ENCODE measurements at places on chromosomes 3 and 15.

DNA sequence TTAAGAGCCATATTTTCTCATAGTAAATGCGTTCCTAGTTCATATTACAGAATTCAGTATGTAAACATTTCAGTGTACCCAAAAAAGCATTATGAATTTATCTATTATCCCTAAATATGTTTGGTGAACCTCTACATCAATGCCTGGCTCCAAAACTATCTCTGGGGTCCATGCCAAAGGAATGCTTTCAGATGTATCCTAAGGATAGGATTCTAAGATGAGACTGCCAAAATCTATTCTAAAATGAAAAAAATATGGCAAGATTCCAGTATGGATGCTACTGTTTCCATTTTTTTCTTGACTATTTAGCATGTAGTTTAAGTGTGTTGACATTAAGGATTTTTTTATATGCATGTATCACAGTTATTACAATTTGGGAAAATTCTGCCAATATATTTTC lies 18.8 kb downstream of the EIF5A2 start:
- no peak for DNase-seq

- no peak for DNase-seq
These were observed 69.1 kb downstream of the CHCHD6 start for GRCh38 chr3:126773167-126773566.

DNA sequence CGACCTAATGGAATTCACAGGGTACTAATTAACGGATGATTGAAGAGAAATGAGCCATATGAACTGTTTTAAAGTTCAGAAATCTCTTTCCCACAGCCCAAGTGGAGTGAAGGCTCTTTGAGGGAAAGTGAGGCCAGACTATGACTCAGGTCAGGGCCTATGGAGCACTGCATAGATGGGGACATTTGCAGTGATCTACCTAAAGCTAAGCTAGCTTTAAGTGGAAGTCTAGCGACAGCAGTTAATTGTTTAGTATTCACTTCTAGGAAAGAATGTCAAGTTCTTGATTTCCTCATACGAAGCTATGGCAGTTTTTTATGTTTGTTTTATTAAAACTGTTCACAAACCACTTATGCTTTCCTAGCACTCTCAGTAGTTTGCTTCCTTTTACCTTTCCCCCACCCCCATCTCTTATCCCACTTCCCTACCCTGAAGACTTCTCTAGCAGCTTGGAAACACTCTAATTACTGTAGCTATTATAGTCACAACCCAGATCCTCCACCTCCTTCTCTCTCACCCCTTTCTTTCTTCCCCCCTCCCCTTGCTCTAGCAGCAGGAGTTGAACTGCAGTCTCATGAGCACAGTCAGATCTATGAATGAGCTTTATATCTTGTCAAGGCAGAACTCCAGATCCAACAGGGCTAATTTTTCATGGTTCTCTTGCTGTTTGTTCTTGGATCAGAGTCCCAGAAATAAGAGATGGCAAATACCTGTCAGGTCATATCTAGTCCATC lies 6.2 kb downstream of the ZNF609 start:
- no peak for DNase-seq

DNA sequence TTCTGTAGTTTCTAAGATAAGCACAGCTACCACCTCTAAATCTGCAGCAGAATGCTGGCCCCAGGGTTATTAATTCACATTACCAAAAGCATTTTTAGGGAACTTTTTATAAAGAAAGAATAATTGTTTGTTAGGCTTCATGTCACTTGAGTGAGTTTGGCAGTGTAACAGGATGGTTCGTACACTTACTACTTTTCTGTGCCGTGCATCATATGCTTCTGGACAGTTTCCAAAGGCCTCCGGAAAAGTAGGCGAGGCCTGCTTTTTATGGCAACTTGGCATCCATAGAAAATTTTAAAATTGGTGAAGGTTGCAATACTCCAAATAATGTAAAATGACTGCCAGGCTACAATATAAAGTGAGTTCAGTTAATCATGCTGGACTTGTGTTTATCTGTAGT lies 30.0 kb downstream of the NIPA2 start:
- DNase-seq = no peak

- DNase-seq = no peak
These were observed 556.8 kb downstream of the NSUN3 start for GRCh38 chr3:94619643-94620042.

GRCh38 chr3:167901138-167901537 lies 165.6 kb downstream of the SERPINI1 start:
- DNase-seq = no peak

- DNase-seq = no peak
These were observed 23.8 kb downstream of the TMEM45A start for GRCh38 chr3:100516232-100516631.

DNA sequence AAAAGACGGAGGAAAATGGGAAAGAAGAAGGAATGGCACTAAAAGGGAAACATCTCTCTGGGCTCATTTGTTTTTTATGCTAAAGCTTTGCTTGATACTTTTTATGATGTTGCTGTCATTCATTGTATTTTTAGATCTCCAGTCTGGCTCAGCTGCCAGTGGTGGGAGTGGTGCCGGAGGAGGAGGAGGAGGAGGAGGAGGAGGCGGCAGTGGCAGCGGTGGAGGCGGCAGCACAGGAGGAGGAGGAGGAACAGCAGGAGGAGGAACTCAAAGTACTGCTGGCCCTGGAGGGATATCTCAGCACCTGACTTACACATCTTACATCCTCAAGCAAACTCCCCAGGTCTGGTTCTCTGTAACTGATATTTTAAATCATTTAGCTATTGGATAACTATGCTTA lies 49.6 kb downstream of the MAP6D1 start:
- DNase-seq = no peak

DNA sequence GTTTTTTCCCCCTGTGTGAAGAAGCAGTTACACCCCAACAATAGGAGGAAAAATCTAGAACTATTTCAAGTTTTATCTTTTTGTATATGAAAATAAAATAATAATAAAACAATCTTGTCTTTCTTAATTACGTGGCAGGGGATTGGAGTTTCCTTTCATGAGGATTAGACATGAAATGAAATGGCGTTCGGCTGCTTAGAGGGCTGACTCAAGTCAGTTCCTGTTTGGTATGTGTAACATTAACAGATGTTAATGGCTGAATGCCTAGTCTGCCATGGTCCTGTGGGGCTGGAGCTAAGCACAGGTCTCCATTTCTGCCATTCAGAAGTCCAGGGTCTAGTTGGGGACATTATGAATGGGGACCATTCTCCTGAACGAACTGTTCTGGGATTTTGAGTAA lies 3.1 kb upstream of the EXOG start:
- no peak for DNase-seq

GRCh38 chr3:175346573-175347356 lies 487.6 kb downstream of the NAALADL2 start:
- peak; percentile 48 for DNase-seq

DNA sequence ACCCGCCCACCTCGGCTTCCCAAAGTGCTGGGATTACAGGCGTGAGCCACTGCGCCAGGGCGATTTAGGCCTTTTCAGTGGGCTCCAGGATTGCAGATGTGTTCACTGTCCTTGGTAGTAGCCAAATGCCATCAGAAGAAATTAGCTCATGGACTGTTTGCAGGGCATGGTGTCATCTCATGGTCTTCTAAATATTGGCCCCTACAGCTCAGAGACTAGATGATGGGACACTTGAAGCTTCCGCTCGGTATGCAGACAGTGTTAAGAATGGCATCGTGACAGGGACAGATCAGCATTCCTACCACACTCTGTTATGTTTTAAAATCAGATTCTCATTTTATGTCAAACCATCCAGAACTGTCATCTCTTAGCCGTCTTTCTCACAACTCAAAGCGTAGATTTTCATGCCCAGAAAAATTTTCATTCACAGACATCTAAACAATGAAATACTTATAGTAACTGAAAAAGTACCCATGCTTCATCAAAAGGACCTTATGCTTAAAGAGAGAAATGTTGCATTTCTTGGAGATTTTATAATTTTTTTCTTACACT lies 24.9 kb downstream of the SLCO3A1 start:
- DNase-seq = no peak

DNA sequence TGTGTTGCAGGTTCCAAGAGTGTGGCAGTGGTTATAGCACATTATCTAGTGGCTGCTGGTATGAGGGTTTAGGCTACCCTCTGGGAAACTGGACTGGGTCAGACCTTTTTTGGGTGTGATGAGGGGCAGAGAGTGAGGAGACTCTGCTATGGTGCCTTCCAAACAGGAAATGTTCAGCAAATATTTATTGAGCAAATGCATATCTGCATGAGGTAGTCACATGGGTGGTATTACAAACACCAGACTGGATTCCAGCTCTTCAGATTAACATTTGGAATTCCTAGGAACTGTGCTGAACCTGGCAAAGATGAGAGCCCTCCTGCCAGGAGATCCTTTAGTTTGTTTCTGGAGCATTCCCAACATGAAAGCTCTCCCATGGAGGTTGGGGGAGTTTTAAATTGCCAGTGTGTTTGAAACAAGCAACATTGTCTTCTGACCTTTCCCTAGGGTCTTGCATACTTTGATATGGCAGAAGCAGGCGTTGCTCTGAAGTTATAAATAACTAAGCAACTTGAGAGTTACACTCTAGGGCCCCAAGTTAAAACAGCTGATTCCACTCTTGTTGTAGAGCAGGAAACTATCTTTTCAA lies 341.2 kb upstream of the C2CD4B start:
- DNase-seq = peak; percentile 12

- DNase-seq = no peak
These were observed 227.0 kb downstream of the CPNE4 start for GRCh38 chr3:131807822-131808221.

GRCh38 chr3:136919799-136920580 lies 37.8 kb upstream of the IL20RB start:
- no peak for DNase-seq

- no peak for DNase-seq
These were observed 1.0 kb downstream of the TOPAZ1 start for GRCh38 chr3:44242721-44243120.

DNA sequence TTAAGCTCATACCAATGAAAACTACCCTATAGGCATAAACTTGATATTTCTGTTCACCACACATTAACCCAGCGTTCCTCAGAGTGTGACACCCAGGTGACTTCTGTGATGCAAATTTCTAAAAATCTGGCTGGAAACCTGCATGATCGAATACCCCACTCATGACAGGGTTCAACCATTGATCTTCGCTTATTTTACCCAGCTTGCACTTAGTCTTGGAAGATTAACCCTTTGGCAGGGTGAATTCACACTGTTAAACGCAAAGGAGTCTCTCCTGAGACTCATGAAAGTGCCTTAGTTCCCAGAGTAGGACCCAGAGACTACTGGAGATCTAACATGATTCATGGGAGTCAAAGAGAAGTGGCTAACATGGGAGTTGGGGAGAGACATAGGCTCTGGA lies 391.6 kb downstream of the MECOM start:
- no peak for DNase-seq

DNA sequence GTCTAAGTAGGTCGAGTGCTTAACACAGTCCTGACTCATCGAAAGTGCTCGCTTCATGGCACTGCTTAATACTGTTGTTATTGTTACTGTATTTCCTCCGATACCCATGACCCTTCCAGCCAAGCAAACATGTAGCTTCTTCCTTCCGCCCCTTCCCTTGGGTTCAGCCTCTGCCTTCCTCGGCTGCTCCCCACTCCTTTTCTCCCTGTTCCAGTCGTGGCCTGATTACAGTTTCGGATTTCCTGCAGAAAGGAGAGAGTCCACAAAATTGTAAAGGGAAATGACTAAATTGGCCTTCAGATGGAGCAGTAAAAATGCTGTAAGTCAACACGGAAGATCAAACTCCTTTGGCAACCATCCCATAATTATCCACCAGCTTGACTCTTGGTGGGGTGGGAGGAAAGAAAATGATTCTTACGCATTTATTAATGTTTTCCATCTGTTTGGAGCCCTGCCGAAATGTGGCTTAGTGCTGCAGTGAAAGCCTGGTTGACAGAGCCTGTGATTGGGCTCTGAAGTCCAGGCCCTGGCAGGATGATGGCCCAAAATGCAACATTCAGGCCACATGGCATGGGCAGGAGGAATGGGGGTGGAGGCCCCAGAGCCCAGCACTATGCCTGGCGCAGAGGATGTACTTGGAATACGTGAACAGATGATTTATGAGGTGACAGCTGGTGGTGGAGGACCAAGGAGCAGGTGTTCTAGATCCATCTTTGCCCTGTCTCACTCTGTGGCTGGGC lies 37.6 kb downstream of the FAM3D start:
- DNase-seq = peak; percentile 73

- no peak for DNase-seq
These were observed 36.6 kb upstream of the ALDH1A3 start for GRCh38 chr15:100842756-100843730.

DNA sequence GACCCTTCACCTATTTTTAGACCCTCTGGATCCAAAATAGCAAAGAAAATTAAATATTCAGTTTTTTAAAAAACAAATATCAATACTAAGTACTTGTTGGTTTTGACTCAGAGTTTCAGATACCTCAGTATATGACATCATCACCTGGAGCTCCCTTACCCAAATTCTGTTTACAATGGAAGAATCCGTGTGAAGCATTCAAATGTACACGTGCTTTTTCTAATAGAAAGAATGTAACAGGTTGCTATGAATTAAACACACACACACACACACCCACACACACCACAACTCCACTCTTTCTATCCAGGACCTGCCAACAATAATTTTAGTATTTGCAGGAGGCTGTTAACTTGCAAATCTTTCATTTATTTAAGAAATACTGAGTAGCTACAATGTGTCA lies 221.8 kb downstream of the THRB start:
- DNase-seq = no peak

- peak; percentile 50 for DNase-seq
These were observed 27.3 kb upstream of the DMXL2 start for GRCh38 chr15:51649659-51650521.

GRCh38 chr3:77348244-77348855 lies 308.5 kb downstream of the ROBO2 start:
- no peak for DNase-seq

GRCh38 chr3:161253711-161254110 lies 32.6 kb downstream of the NMD3 start:
- no peak for DNase-seq

DNA sequence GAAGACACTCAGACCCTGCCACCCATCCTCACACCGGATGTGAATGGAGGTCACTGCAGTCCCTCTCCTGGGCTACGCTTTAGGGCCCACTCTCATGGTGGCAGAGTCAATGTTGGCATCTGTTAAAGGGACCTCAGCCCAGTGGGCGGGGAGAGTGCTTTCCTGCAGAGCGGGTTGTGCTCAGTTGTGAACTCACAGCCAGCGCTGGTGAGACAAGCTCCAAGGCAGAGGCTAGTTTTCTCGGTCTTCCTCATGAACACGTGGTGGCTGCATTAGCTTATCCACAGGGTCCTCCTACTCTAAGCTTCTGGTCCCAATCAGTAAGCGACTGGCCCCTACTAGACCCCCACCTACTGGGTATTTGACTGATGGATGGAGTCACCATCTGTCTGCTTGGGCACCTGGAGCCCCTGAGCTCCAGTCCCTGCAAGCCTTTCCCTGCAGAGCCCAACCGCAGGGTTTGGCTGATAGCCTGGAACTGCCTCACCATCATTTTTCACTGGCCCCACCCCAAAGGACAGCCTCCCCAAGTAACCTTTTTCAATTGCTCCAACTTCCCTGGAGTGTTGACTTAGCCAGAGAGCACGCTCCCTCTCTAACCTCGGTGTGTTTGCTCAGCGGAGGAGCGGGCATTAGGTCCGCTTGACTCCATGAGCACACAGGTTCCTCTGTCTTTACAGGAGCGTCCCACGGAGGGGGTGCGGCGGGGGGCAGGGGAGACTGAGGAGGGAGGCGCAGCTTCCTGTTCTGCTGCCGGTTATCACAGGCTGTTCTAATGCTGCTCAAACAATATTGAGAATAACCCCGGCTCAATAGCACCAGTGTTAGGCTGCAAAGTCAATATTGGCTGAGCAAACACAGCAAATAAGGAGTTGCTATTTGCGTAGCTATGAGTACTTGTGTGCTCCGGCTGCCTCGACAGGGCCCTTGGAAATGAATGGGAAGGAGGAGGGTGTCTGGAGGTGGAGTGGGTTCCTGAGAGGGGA lies 141.7 kb downstream of the RPLP1 start:
- DNase-seq = peak; percentile 95

- no peak for DNase-seq
These were observed 43.2 kb upstream of the PIK3R4 start for GRCh38 chr3:130789782-130790322.
